NCI-H510A treated with DMSO at 0.1 percent for 48 hours (cell line): ENCODE measurements at places on chromosomes 2 and 18.

GRCh38 chr2:40964509-40965250 is 512.8 kb upstream of the SLC8A1 start:
- no peak for DNase-seq

GRCh38 chr2:218292048-218293014 is at the start of gene TMBIM1:
Gene TMBIM1 (minus strand): TSS chr2:218292503. CDS start chr2:218282141, 10,362 bp downstream.
- peak; percentile 71 for DNase-seq

DNA sequence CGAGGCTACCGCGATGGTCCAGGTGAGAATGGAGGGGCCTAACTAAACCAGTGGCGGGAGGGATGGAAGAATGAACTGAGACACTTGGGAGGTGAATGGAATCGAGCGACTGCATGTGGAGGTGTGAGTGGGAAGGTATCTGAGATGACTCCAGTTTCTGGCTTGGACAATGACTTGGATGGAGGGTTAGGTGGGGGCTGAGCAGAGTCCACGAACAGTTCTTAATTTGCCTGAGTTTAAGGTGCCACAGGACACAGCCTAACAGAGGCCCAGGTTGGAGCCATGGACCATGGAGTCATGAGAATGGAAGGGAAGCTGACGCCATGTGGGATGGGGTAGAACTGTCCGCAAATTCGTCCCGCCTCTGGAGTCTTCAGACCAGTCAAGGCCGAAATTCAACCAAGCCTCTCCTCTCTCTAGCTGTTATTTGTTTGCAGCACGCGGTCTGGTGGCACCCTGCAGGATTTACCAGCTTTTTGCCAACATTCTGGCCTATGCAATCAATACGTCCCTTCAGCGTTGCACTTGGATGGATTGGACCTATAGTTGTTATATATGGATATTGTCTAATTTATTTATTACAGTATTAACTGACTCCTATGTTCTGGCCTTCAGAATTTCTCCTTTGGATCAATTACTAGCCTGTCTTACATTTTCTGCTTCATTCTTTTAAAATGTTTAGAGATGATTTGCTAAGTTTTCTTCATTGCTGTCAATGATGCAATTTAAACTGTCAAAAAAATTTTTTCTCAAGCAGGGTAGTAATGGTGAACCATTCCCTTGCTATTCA is 940 bp upstream of the BOLA3 start:
- no peak for DNase-seq

- no peak for DNase-seq
These were observed 180.5 kb downstream of the ZFP36L2 start for GRCh38 chr2:43045866-43046265.

- no peak for DNase-seq
These were observed 11.4 kb upstream of the GALNT5 start for GRCh38 chr2:157245846-157246764.

GRCh38 chr2:215921895-215922294 is 91.5 kb downstream of the MREG start:
- DNase-seq = no peak

GRCh38 chr2:200225951-200226350 is 80.5 kb upstream of the SPATS2L start:
- no peak for DNase-seq

DNA sequence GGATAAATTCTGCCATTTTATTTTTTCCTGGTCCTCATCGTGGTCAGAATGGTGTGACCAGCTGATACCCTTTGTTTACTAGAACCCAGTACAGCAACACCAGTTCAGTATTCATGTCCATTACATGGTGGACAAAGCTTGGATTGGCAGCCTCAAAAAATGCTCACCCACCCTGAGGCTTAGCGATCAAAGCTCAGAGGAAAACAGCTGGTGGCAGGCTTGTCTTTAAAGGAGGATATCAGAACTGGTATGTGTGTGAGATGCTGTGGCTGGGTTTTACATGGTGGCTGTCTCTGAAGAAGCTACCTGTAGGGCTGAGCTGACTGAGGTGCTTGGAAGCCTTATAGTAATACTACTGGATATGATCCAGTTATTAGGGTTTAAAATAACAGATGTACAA is 471.1 kb upstream of the MEX3C start:
- no peak for DNase-seq

- peak; percentile 21 for DNase-seq
These were observed 74.8 kb downstream of the TXNL1 start for GRCh38 chr18:56563568-56563967.

DNA sequence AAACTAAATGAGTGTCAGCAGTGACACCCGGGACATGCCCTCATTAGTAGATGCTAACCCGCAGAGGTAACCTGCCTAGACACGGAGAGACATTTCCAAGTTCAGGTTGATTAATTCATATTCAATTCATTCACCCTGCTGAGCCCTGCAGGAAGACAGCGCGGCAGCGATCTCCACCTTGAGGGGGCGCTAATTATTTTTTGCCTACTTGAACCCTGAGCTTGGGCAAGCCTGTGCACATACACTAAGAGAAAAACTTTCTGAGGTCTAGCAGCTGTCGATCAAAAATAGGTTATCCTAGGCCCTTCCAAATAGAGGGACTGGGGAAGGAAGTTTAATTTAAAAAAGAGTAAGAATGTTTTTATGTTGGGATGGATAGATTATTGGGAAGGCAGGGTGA is 1.3 kb upstream of the LYPD6 start:
- peak; percentile 14 for DNase-seq

- DNase-seq = no peak
These were observed 22.5 kb downstream of the TEX44 start for GRCh38 chr2:231615058-231615671.

DNA sequence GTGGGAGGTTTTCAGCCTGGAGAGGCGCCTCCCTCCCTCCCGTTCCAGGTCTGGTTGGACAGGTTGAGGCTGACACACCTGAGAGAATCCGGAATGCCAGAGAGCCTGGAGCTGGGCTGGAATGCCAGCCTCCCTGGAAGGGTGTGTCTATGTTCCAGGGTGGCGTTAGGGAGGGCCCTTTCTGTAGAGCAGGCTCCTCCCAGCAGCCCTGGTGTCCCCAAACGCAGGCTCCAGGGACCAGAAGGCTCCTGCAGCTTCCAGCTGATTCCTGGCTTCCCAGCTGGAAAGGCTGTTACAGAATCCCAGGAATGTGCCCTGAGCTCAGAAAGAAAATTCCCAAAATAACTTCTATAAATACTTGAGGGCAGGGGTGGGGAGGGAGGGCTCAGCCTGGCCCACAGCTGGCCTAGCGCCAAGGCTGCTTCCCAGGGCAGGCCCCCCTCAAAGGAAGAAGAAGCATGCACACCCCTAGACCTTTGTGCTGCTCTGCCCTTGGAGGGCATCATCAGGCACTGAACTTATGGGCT is 85.4 kb downstream of the STPG4 start:
- peak; percentile 25 for DNase-seq

- no peak for DNase-seq
These were observed 10.4 kb downstream of the CAVIN2 start for GRCh38 chr2:191836471-191836852.

- DNase-seq = no peak
These were observed 36.3 kb downstream of the PREPL start for GRCh38 chr2:44324971-44325426.

GRCh38 chr2:11129598-11130449 is 25.4 kb upstream of the SLC66A3 start:
- DNase-seq = no peak
